ENCODE measurements at places on chromosomes 4 and X. TPM values are rescaled to one million over a fixed set of nuclear protein-coding genes. Genes with fewer than 3 reads are reported as not detected.

ZNF81 gene
- 8.6 TPM for total RNA-seq

CNKSR2 gene
- total RNA-seq = 9.5 TPM

PAPSS1 gene
- 17.5 TPM for total RNA-seq

MAGEA2B gene
- total RNA-seq = not detected

POU4F2 gene
- total RNA-seq = not detected

DRP2 gene
- 1.0 TPM for total RNA-seq

CLIC2 gene
- 0.48 TPM for total RNA-seq

PABPC5 gene
- total RNA-seq = not detected

SLC4A4 gene
- total RNA-seq = 1.5 TPM

ADH7 gene
- not detected for total RNA-seq

FABP2 gene
- not detected for total RNA-seq

GRK4 gene
- total RNA-seq = 5.2 TPM

SCFD2 gene
- total RNA-seq = 24.5 TPM

SLC10A6 gene
- not detected for total RNA-seq

ACE2 gene
- not detected for total RNA-seq
